ENCODE measurements at places on chromosomes 2 and 18.

GRCh38 chr18:75267643-75268363 lies 57.2 kb downstream of the TSHZ1 start:
- DNase-seq: no peak

DNA sequence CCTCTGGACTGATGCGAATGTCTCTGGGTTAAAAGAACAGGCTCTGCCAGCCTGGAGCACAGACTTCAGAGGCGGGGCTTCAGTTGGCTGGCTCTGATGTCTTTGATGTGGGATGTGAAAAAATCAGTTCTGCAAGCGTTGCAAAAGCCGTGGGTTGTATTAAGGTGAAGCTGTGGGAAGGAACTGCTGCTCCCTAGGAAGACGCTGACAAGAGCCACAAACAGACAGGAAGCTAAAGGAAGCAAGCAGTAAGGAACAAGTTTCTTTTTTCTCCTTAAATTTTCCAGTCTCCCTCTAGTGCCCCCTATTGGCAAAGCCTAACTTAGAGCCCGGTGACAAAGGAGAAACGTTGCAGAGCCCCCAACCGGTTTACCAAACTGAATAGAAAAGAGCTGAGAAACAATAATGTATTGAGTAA lies 239.0 kb downstream of the CCDC178 start:
- DNase-seq: no peak

- peak; percentile 12 for DNase-seq
Measured at GRCh38 chr18:49757513-49758262, 55.6 kb downstream of the ACAA2 start.

DNA sequence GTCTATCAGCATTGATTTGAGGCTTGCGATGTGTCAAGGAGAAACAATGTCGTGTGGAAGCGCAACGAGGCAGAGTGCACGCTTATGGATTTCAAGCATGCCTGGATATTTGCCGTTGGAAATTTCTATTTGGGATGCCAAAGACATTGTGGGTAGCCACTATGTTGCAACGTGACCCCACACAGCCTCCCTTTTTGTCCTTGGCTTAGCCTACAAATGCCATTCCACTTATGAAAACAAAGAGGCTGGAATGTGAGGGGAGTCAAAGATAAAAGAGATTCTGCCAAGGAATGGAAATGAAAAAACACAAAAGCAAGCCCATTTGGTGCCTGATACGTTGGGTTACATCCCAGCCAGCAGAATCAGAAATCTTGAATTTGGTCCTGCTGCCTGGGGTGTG lies 721.2 kb downstream of the GALR1 start:
- DNase-seq: no peak

- DNase-seq: no peak
Measured at GRCh38 chr18:26415631-26416030, 132.7 kb downstream of the KCTD1 start.

- no peak for DNase-seq
Measured at GRCh38 chr2:75558786-75559679, 1.7 kb downstream of the EVA1A start.

DNA sequence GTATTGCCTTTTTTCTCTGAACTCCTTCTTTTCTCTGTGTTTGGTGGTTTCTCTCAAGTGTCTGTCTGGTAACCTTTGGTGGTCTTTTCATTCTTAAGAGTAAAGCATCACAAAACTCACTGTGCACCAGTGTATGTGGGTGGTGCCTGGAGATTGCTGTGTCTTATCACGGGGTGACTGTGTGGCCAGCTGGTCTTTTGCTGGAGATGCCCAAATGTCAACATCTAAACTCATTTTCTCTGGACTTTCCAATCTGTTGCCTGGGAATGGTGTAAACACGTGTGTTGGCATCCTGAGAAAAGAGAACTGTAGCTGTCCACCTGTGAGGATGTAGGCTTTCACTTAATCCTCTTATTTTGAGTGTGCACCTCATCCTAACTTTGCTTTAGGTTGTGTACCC lies 323.2 kb downstream of the AGPS start:
- DNase-seq: no peak

- DNase-seq: no peak
Measured at GRCh38 chr2:24477229-24477628, 13.8 kb upstream of the NCOA1 start.

GRCh38 chr18:58511897-58512581 lies 116.9 kb downstream of the ALPK2 start:
- peak; percentile 71 for DNase-seq

- no peak for DNase-seq
Measured at GRCh38 chr2:121135168-121135853, 149.7 kb downstream of the TFCP2L1 start.

DNA sequence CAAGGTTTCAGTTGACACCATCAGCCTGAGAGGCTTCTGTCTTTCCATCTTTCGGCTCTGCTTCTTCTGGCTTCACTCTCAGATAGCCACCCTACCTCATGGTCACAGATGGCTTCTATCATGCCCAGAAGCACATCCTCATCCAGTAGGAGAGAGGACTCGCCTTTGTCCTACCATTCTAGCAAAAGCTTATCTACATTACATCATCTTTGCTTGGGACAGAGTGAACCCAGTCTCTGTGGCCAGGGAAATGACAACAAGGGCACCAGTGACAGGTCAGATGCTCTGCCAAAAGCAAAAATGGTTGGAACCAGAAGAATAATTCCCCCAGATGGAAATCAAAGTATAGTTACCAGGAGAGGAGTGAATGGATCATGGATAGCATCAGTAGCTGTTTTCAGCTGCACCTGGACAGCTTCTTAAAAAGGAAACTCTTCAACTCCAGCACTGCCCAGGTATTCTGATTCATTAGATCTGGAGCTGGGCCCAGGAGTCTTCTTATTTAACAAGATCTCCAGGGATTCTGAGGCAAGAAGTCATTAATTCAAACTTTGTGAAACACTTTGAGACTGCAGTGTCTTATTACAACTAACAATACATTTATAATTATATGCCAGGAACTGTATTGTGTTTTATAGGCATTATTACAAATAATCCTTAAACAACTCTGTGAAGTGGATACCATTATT lies 257.7 kb upstream of the UBE2E3 start:
- DNase-seq: no peak

DNA sequence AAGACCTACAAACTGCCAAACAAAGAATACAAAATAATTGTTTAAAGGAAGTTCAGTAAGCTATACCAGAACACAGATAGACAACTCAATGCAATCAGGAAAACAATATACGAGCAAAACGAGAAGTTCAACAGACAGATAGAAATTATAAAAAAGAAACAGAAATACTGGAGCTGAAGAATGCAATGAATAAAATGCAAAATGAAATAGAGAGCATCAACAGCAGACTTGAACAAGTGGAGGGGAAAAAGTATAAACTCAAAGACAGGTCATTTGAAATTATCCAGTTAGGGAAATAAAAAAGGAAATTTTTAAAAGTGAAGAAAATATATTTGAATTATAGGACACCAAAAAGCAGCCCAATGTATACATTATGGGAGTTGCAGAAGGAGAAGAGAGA lies 43.6 kb downstream of the MDH1 start:
- no peak for DNase-seq

GRCh38 chr2:229050133-229050532 lies 221.0 kb downstream of the PID1 start:
- DNase-seq: no peak

DNA sequence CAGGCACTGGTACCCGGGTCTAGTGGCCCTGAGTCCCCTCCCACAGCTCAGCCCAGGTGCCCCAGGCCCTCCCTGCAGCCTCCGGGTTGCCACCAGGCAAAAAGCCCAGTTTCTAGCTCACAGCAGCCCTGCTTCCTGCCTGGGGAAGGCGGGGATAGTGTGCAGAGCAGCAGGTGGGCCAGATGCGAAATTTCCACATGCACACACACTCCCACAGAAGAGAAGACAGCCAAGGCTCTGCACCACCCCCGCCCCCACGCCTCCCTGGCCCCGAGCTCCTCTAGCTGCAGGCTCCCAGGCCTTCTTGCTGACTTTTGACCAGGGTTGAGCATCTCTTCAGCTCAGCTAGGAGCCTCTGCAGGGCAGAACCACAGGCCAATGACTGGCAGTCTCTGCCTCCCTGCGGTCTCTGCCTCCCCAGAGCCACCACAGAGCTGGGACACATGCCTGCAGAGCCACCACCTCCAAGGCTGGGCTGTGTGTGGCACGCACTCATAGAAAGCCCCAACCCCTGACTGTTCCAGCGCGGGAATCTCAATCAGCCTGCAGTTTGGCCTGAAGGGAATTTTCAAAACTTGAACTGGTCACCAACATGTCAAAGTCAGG lies 7.2 kb downstream of the SLC66A2 start:
- DNase-seq: no peak

DNA sequence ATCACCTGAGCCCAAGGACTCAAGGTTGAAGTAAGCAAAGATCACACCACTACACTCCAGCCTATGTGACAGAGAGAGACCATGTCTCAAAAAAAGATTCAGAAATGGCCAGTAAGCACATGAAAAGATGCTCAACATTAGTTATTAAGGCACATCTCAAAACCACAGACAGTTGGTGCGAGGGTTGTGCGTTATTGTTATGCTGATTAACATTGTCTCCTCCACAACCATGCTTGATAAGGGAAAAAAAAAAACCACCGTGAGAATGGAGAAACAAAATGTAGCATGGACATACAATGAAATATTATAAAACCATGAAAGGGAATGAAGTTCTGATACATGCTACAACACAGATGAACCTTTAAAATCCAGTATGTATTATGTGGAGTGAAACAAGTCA lies 27.3 kb downstream of the MOB4 start:
- no peak for DNase-seq

- no peak for DNase-seq
Measured at GRCh38 chr18:57519668-57520424, 66.7 kb downstream of the FECH start.

GRCh38 chr2:70516596-70516995 lies 37.0 kb downstream of the TGFA start:
- peak; percentile 65 for DNase-seq

DNA sequence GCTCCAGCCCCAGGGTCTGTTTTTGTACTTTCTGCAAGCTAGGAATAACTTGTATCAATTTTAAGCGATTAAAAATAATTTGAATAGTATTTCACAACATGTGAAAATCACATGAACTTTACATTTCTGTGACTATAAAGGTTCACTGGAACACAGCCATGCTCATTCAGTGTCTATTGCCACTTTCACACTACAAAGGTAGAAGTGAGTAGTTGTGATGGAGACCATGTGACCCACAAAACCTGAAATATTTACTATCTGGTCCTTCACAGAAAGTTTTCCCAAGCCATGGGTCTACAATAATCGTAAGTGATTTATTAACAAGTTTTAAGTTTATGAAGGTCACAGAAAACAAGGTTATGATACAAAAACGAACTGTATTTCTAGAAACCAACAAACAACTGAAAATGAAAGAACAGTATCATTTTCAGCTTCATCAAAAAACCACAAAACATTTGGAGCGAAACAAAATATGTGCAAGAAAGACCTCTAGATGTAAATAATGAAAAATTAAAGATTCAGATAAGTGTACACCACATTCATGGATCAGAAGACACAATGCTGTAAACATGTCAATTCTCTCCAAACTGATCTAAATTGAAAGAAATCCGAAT lies 68.9 kb upstream of the DNER start:
- DNase-seq: no peak

DNA sequence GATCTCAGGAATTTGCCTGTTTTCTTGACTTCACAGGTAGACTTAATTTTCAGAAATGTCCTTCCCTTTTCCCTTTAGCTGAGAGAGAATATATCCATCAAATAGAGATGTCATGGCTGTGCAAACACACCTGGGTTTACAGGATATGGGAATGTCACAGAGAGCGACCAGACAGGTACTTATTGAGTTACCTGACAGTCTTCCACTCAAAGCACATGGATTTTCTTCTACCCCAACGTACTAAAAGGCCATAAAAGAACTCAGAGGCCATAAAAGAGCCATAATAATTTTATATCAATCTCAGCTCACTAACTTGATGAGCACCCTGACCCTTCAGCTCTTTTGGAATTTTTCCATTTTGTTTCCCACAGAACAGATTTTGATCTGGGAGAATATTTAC lies 5.3 kb upstream of the DTNA start:
- no peak for DNase-seq

DNA sequence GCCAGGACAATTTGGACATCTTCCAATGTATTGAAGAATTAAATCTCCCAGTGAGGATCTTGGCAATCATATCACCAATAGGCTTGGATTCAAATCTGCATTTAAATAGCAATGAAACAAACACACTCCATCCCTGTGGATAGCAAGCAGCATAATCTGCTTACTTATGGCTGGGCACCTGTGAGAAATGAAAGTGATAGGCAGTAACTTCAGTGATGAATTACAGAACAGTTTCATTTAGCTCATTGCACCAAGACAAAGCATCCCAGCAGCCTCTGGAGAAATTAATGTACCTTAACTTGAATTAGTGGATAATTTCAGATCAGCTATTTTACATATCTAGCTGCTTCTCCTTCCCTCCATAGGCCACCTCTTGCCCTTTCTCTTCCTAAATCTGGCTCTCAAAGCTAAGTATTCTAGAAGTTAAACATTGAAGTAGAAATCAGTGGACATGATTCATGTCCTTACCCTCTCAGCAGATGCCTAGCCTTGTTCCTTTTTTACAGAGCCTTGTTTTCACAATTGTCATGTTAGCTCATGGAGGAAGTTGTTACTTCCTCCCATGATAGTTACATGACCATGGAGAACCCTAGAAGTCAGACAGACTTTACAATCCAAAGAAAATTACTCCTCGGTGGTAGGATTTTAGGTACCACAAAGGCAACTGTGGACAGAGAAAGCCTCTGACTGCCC lies 88.5 kb upstream of the TACR1 start:
- no peak for DNase-seq

DNA sequence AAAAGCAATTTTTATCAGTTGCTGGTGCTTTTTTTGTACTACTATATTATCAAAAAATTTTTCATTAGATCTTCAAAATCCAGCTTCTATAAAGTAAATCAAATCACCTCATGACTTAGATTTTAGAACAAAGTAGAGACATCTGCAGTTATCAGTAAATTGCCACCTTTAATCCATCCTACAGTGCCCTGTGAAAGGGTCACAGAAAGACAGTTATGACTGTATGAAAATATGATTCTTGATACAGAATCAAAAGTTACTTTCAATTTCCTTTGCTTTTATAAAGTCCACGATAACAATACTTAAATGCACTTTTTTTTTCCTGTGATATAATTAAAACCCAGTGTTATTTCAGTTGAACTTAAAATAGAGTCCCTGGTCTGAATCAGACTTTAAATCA lies 61.4 kb downstream of the PRPF40A start:
- no peak for DNase-seq

GRCh38 chr2:85472261-85472660 lies 53.7 kb downstream of the SH2D6 start:
- DNase-seq: no peak

GRCh38 chr2:47227532-47228279 lies 72.6 kb upstream of the STPG4 start:
- DNase-seq: peak; percentile 73
